ENCODE measurements at places on chromosomes 7 and 10.

GRCh38 chr10:76858721-76859120, 778.9 kb downstream of the KCNMA1 start:
- no peak for DNase-seq

DNA sequence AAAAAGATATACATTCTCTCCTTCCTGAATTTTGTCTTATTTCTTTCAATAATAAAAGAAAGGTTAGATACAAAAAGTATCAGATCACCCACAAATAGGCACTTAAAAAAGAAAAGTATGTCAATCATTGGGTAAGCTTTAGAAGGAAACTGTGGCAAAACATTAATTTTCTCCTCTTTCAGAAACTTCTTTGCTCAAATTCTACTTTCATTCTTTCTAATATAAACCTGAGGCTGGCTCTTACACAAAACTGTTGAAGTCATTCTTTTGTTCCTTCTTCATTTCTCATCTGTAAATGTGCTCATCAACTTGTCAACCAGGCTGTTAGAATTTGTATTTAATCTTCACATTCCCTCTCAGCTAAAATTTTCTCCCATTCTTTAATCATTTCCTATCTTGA, 124.6 kb downstream of the LRRN3 start:
- no peak for DNase-seq

DNA sequence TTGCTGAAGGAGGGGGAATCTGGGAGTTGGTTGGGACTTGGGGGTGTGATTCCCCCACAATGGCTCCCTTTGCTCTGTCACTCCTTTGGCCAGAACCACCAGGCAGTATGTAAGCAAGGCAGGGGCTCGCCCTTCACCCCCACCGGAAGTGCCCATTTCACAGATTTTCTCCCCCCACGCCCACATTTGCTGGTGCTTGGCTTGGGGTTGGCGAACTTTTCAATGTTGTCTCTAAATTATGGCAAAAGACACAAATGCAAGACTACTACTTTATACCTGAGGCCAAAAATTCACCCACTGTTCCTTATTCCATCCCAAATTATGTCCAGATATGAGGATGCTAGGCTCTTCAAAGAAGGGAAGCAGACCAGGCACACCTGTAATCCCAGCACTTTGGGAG, 24.5 kb downstream of the RBAK start:
- no peak for DNase-seq

- no peak for DNase-seq
Observed at GRCh38 chr10:33139181-33139646, 181.2 kb upstream of the ITGB1 start.

GRCh38 chr10:10657139-10657760, 360.4 kb upstream of the CELF2 start:
- no peak for DNase-seq

All from thoracic aorta (tissue), 2 donors.